Pons (tissue), 1 donor: ENCODE measurements at places on chromosomes 1 and 21.

DNA sequence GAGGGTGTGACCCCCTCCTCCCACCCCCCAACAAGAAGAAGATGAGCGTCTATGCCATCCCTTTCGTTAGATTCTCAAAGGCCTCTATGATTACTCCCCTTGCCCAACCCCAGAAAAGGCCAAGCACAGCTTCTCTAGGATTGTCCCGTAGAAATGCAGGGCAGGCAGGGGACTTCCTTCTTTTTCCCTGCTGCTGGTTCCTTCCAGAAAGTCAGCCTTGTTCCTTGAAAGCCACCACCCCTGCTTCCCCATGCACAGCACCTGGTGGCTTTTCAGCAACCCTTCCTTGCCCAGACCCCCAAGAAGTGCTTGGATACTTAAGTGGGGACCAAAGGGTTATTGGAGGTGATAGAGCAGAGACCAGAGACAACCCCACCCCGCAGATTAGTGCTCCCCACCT lies 75.1 kb downstream of the ARHGEF10L start:
- no peak for DNase-seq

DNA sequence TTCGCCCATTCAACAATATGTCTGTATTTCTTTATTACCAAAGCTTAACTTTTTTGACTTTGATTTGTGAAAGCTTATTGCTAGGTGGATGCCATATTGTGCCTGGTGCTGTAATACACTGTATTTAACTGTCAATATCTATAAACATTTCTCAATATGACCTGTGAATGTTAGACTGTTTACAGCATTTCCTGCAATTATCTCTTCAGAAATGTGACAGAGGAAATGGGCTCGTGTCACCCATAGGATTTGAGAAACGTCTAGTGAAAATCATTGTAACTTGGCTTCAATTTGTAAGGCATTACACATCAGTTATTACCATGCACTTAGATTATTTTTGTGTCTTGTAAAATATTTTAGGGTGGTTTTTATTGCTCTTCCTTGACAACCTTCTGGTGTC lies 237.8 kb upstream of the ADGRL2 start:
- no peak for DNase-seq

DNA sequence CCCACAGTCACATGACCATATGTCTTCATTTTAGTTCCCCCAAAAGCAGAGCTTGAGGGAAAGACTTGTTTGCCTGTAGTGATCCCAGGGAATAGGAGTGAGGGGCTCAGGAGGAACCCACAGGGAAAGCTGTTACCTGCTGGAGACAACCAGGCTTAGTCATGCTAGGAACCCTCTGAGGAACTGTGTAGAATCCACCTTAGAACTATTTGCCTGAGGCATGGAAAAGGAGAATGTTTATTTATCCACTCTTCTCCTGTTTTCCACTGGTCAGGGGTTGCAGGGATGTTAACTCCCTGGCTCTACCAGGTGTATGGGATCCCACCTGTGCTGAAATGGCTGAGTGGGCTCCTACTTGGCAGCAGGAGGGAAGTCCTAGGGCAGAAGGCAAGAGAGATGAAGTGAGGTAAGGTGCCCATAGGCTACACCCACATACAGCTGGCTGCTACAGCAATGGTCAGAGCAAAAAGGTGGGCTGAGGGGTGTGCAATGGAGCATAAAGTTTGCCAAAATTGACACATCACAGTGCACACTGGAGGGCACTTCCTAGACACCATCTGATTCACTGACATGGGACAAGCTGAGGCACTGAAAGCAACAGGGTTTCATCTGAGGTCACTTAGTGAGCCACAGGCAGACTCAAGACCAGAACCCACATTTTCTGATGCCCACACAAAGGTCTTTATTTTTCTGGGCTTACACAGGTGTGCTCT lies 29.7 kb upstream of the CYP4B1 start:
- no peak for DNase-seq

- no peak for DNase-seq
These were observed 493.8 kb upstream of the CHRM3 start for GRCh38 chr1:238892612-238893011.

- DNase-seq = no peak
These were observed 7.2 kb downstream of the LAD1 start for GRCh38 chr1:201391651-201392511.

DNA sequence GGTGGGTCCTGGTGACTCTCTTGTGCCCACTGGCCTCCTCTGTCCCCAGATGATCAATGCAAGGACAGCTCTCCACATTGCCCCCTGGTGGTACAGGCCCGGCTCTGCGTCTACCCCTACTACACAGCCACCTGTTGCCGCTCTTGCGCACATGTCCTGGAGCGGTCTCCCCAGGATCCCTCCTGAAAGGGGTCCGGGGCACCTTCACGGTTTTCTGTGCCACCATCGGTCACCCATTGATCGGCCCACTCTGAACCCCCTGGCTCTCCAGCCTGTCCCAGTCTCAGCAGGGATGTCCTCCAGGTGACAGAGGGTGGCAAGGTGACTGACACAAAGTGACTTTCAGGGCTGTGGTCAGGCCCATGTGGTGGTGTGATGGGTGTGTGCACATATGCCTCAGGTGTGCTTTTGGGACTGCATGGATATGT lies 10.8 kb downstream of the ADAMTSL4 start:
- DNase-seq = peak; percentile 54

DNA sequence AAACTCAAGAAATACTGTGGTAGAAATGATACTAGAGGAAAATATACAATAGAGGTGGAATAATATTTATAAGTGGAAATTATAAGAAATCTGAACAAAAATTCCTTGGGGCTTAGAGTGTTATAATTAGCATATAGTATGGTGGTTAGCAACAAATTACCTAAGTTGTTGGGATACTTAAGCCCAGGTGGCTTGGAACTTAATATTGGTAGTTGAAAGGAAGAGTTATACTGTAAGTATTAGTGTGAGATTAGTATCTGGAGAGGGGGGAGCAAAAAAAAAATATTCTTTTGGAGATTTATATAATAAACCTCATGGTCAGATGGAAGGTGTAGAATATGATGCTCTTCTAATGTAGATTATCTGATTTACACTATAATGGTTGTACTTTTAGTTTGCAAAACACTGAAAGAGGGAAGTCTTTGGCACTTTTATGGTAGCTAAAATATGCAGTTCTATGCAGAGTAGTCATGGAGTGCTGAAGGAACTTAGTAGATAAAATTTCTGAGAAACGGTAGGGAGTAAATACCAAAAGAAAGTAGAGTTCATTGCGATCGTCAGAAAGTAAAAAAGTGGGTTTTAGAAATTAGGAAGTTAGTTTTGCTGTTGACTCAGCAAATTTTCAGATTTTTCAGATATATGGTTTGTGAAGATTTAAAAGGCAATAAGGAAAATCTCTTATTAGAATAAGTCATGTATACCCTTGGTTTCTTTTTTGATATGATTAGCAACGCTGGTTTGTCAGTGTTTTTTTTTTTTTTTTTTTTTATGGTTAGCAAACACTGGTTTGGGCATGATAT lies 45.7 kb downstream of the MTF2 start:
- no peak for DNase-seq

DNA sequence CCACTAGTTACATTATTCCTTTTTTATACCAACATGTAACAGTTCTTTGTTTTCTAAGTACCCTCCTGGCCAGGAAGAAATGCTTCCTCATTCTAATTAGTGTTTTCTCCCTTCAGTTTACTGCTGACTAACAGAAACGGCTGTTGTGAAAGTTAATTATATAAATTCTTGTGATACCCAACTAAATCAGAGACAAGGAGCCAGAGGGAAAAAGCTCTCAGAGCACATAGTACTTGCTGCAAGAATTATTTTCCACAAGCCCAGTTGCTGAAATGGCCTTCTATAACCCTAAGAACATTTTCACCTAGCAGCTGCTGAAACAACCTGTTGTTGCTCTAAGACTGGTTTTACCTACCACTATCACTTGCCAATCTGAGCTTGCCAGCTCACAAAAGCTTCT lies 82.4 kb downstream of the FAF1 start:
- no peak for DNase-seq

DNA sequence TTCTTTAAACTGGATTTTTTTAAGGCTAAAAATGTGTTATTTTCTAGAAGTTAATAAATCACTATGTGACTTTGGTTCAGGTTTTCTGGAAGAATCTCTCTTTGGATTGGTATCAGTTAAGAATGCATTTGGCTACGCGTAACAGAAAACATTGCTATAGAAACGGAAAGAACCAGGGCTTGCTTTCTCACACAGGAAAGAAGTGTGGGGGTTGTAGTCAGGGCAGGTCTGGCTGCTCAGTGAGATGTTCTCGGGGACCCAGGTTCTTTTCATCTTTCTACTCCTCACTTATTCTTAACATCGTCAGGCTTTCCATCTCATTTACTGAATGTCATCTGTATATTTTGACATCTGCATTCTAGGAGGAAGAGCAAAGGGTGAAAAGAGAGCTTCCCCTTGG lies 191.4 kb downstream of the ZBTB18 start:
- DNase-seq = no peak

DNA sequence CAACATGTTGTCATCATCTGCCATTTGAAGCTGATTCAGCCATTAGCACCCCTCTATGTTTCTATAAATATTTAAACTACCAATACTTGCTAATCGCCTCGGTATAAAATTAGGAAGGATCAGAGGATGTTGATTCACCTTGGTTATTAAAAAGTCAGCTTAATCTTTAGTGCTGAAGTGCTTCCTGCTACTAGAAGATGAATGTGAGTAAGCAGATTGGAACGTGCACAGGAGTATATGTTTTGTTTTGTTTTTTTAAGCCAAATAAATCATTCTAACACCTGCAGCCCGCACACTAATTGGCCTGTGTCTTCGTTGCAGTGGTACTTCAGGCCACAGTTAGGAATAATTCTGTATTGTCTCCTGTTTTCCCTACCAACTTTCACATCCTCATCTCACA lies 485.7 kb downstream of the AJAP1 start:
- DNase-seq = no peak

DNA sequence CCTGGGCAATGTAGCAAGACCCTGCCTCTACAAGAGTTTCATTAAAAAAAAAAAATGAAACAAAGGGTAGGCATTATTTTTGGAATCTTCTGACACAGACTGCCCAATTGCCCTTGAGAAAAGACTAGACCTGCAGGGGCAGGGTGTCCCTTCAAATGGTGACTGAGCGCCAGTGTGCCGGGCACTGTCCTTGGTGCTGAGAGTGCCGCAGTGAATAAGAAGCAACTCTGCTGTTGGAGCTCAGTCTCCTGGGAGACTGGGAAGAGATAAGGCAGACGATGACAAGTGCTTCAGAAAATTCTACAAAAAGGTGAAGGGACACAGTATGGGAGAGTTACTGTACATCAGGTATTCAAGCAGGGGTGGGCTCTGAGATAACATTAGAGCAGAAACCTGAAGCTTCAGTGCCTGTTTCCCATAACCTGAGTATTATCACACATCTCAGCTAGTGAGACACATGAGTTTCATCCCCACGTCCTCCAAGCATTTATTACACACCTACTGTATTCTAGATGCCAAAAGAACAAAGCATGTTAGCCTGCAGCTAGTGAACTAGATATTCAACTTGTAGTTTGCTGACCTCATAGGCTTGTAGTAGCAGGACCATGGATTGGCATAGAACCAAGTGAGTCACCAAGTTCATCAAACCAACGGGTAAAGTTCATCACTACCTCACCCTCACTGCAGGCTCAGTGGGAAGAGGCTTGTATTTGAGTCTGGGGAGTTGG lies 18.4 kb upstream of the RPL11 start:
- DNase-seq = no peak

- DNase-seq = no peak
These were observed 15.9 kb upstream of the CD58 start for GRCh38 chr1:116586741-116587143.

DNA sequence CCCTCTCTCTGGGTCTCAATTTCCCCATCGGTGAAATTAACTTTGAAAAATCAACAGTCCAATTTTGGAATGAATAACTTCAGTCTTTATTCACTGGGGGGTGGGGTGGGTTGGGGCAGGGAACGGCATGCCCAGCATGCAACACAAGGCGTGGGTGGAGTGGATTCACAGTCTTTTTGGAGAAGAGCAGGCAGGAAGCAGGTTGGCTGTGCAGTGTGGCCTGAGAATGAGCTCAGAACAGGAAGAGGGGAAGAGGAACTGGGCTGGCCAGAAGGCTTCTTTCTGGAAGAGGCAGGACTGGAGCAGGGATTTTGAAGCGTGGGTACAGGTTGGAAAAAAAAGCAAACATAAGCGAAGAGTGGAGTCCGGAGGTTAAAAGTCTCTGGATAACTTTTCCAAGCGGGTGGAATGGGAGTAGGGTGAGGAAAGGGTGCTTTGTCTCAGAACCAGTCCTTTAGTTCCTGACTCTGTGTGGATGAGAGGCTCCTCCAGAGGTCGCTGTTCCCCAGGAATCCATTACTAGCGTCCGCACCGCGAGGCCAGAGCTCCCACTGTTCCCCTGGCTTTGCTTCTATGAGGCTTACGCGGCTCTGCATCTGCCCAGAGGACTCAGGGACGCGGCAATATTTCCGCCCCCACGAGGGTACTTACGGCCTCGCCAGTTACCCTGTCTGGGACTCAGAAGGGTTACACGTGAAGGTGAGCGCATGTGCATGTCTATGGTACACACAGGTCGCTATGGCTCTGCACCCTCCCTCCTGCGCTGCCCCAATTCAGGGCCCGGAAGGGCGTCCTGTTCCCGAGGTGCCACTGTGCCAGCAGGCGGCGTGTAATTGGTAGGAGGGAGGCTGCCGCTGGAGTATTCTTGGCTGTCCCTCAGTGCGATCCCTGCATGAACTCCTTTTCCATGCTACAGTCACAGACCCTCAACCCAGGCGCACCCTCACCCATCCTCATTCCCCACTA lies 5.5 kb upstream of the FOXD2 start:
- DNase-seq = peak; percentile 80

DNA sequence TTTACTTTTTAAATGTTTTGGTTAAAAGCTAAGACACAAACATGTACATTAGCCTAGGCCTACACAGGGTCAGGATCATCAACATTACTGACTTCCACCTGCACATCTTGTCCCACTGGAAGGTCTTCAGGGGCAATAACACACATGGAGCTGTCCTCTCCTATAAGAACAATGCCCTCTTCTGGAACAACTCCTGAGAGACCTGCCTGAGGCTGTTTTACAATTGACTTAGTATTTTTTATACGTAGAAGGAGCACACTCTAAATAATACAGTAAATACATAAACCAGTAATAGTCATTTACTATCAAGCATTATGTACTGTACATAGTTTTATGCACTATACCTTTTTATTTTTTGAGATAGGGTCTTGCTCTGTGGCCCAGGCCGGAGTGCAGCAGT lies 14.1 kb upstream of the MOB3C start:
- DNase-seq = no peak

GRCh38 chr1:231460614-231461013 lies 38.5 kb upstream of the EGLN1 start:
- no peak for DNase-seq

DNA sequence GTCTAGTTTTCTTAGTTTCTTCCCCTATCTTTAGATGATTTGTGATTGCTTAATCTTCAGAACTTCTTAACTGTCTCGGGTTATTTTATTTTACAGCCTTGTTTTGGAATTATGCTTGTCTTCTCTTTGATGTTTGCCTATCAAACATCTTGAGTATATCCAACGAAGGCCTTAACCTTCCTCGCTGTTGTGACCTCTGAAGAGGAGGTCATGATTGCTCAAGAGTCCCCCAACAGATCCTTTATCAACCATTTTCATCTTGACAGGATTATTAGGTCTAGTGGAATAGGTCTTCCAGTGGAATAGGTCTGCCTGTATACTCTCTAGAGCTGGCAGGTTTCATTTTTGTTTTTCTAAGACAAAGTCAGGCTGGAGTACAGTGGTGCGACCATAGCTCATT lies 45.7 kb downstream of the UBE4B start:
- DNase-seq = no peak
